Activated gamma-delta T cell treated with Interleukin-2 at 50 U/mL for 16 hours (primary cell): ENCODE measurements at places on chromosomes 6 and 20.

DNA sequence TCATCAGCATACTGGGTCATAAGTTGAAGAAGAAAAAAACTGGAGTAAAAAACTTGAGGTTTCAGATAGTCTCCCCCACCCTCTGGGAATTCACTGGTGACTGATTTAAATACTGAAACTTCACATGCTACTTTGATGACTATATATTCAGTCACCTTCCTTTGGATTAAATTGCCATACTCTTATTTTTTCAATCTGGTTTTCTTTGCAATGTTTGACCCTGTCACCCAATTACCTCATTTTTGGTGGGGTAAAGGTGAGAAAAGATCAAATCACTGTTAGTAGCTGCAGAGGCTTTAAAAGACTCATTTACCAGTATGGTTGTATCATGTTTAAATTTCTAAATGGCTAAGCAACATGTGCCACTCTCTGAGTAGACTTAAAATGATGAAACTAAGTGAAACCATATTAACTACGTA lies 862.7 kb upstream of the FLRT3 start:
- DNase-seq = no peak

DNA sequence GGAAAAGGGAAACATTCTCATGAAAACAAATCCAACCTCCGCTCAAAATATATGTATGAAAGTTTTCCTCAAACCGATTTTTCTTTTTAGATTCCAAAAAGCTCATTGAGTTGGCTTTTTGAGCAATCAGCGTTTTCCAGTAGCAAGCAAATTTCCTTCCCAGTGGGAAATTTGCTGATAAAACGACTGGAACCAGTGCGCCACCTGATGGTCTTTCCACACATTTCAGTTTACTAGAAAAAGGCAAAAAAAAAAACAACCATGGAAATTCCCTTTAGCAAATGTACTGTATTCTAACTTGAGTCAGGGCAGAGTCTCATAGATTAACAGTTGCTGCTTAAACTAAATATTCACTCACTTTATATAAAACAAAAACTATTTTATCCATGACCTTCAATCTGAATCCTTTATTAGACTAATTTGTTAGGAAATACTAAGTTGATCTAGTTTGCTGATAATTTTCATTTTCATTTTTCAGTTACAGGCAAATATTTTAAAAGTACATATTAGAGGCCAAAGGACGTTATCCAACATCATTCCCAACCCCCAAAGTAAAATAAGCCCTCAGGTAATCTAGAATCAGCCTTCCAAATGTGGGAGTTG lies 271.5 kb downstream of the FOXA2 start:
- no peak for DNase-seq

DNA sequence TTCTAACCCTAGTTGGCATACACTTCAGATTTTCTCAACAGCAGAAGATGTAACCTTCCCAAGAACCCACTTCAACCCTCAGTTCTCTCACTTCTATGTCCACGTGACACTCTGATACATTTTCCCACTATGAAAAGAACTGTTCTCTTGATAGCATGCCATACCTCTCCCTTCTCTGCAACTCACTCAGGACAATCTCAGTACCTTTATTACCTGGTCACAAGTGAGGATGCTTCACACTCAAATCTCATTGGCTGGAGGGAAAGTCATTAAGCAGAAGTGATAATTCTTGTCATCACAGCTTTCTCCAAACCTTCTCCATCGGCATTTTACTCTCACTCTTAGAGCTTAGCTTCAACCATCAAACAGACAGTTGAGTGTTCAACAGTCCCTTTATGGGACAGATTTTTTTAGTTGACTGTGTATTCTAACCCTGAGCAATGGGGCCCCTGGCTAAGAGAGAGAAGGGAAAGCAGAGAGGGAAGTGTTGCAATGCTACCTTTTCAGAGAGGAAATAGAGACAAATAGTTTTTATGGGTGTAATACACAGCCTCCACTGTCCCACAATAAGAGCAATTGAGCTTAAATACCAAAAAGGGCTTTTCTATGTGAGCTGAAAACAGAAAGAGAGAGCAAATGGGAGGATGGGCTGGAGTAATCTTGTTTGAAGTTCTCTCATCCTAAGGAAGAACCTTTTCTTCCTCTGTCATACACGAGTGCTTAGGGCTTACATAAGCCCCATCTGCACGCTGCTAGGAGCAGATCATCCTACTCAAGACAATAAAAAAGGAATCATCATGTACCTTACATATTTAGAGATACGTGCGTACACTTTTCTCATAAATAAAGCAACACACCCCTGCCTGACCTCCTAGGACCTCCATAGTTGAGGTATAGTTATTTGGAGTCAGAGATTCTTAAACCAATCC lies 16.0 kb downstream of the HLA-DPA1 start:
- DNase-seq = no peak

DNA sequence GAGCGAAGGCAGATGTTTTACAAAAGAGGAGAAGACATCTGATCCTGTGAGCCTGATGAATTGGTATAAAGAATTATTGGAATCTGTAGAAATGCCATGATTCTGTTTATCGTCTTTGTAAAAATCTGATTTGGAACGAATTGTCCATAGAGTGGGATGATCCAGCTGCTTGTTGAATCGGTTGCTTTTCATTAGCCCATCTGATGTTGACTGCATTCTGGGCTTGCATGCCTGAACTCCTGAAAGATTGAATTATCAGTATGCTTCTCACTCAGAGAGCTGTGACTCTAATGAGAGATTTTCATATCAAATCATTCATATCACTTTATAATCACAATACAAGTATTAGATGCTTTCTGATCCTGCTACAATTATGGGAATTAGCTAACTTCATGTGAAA lies 100.6 kb downstream of the KLHL32 start:
- DNase-seq = no peak

DNA sequence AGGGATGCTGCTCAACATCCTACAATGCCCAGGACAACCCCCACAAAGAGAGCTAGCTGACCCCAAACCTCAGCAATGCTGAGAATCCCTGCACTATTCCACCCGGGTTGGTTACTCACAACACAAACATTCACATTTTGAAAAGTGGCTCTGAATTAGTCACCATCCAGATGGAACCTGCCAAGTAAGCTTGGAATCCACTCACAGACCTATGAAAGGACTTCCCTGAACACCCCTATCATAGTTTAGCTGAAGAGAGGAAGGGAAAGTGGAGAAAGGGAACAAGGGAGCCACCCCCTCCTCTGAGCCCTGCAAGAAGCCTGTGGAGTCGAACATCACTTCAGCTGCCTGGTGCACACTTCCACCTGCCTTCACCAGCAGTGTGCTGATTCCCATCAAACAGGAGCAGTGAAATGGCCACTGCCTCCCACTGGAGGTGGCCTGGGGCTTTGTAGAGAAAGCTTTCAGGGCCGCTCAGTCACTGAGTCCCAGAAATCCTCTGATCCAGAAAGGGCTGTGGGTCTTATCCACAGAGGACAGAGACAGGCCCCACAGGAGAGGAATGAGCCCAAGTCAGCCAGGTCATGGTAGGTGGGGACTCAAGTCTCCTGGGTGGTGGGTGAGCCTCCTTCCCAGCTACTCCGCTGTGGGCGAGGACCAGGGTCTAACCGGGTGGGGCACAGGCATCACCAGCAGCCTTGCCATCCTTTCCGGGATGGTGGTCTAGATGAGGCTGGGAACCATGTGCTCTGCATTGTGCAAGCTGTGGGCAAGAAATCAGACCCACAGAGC lies 203.7 kb downstream of the SYNDIG1 start:
- DNase-seq = no peak

GRCh38 chr20:62132421-62132820 lies 10.1 kb downstream of the LSM14B start:
- no peak for DNase-seq

GRCh38 chr20:56780266-56780665 lies 151.2 kb downstream of the TFAP2C start:
- no peak for DNase-seq

DNA sequence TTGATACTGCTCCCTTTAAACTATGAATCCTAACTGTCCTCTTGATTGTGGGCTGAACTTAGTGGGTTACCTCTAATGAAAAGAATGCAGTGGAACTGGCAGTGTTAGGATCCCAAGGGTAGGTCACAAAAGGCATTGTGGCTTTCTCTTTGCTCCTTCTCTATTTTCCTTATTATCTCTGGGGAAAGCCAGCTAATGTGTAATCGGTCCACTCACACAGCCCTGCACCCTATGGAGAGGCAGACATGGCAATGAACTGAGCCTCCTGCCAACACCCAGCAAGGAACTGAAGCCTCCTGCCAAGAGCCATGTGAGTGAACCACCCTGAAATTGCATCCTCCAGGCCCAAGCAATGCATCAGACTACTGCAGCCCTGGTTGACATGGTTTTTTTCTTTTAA lies 24.6 kb upstream of the ZNF133 start:
- DNase-seq = no peak

GRCh38 chr6:30135147-30135546 lies 793 bp upstream of the TRIM40 start:
- no peak for DNase-seq

- DNase-seq = no peak
Observed at GRCh38 chr20:22456109-22456508, 128.3 kb downstream of the FOXA2 start.

GRCh38 chr6:112464901-112465665 lies 118.0 kb downstream of the RFPL4B start:
- DNase-seq = no peak

GRCh38 chr20:51185277-51185676 lies 162.4 kb upstream of the KCNG1 start:
- DNase-seq = no peak

DNA sequence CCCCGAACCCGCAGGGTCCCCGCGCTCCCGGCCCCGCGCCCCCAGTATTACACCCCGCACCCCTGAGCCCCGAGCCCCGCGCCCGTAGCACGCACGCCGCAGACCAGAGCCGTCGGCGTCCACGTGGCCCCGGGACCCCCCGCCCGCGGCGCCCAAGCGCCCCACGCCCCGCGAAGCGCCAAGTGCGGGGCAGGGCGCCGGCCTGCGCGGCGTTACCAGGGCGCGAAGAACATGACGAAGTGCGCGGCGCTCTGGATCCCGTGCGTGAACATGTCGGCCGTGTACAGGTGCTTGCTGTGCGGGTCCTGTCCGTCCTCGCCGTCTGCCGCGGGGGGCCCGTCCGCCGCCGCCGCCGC lies 312 bp downstream of the TXNDC5 start:
- no peak for DNase-seq

DNA sequence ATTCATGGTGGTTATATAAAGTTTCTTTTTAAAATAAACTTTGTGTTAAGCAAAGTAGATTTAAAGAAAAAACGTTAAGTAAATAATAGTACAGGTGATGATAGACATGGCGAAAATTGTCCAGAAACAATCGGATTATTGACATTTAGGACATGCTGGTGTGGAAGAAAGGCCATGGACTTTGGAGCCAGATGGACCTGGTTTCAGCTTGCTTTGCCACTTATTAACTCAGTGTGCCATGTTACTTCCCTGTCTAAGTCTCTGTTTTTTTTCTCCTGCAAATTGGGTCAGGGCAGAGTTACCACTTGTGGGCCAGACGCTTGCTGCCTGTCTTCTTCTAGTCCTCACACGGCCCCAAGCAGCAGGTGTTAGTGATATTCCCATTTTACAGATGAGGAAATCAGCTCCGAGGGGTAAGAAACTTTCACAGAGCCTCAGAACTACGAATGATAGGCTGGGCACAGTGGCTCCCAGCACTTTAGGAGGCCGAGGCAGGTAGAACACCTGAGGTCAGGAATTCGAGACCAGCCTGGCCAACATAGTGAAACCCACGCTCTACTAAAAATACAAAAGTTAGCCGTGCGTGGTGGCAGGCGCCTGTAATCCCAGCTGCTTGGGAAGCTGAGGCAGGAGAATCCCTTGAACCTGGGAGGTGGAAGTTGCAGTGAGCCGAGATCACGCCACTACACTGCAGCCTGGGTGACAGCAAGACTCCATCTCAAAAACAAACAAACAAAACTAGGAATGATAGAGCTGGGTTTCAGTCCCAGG lies 12.4 kb downstream of the KIF3B start:
- no peak for DNase-seq

DNA sequence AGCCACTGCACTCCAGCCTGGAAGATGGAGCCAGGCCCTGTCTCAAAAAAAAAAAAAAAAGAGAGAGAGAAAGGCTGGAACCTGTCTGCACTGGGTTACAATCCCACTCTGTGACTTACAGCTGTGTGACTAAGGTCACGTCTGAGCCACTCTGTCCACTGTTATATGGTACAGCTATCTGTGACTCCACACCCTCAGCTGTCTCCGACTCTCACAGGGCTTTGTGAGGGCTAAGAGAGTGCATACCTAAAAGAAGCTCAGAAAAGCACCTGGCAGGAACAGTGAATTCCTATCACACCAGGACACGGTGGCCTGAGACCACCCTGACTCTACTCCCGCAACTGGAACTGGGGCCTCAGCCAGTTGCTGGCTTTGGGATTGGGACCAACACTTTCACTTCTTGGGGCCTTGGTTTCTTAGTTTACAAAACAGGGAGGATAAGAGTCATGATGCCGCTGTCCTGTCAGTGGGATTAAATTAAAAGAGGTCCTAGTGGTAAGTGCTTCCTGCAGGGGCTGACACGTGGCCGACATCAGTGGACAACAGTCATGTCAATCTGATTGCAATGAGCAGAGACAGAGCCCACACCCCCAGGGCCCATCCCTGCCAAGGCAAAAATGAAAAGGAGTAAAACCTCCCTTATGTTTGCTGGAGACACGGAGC lies 5.7 kb upstream of the CD93 start:
- DNase-seq = no peak

DNA sequence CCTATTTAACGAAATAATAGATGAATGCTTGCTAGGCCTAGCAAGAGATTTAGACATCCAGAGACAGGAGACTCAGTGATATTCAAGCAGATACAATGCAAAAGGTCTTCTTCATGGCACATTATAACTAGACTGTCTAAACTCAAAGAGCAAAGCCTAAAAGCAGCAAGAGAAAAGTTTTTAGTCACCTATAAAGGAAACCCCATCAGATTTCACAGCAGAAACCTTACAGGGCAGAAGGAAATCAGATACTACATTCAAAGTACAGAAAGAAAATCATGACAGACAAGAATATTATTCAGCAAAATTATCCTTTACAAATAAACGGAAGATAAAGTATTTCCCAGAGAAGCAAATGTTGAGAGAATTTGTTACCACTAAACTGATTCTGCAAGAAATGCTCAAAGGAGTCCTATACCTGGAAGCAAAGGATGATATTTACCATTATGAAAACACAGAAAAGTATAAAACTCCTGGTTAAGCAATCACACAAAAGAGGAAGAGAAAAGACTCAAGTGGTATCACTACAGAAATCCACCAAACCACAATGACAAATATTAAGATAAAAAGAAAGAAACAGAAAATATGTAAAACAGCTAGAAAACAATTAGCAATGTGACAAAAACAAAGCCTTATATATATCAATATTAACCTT lies 333.7 kb downstream of the MEI4 start:
- no peak for DNase-seq
